ENCODE measurements at places on chromosomes 5 and 9.

DNA sequence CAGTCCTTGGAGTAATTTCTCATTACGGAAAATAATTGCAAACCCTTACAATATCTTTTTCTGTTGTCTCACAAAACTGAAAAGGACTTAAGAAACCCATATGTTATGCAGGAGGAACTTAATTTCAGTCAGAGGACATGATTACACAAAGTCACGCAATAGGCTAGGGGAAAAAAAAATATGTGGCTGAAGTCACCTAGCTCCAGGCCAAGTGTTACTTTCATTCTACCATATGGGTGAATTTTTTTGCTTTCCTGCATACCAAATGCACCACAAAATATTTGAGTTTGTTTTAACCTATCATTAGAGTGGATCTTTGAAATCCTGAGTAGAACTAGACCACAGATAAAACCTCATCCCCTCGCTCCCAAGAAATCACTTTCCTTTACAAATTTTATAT lies 523.5 kb downstream of the CAAP1 start:
- DNase-seq: peak; percentile 78

- peak; percentile 94 for DNase-seq
These were observed 34.1 kb upstream of the PLIN2 start for GRCh38 chr9:19161257-19162025.

GRCh38 chr5:176817369-176817840 lies 7.0 kb downstream of the UNC5A start:
- DNase-seq: no peak

DNA sequence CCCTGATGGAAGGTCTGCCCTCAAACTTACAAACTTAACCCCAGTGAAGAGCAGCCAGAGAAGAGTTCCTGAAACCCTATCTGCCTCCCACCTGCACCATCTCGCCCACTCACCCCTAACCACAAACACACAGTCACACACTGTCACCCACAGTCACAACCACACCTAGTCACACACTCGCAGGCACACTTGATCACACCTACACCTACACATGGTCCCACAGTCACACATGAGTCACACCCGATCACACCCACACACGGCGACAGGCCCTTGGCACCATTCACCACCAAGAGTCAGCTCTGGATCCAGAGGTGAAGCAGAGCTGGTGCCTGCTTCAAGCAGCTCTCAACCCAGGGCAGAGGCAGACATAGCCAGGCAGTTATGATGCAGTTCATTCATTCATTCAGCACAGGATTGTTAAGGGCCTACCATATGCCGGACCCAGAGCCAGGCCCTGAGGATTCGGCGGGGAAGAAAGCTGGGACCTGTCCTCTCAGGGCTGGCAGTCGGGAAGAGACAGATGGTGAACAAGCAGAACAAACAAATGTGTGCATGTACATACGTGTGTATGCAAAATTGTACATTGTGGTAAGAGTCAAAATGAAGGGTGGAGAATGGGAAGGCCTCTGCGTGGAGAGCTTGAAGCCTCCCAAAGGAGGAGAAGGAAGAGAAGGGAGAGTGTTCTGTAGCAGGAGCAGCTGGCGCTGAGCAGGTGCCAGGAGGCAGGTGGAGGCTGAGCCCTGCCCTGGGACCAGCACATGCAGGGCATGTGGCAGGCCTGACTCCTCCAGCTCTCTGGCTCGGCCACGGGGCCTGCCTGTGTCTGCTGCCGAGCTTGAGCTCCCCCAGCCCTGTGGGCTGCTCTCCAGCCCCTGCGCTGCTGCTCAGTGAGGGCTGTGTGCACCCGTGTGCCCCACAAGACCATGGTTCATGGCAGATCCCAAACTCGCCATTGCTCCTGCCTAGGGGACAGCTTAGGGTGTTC lies 6.4 kb downstream of the TSPAN17 start:
- no peak for DNase-seq

- no peak for DNase-seq
These were observed 107.4 kb downstream of the LHFPL2 start for GRCh38 chr5:78541086-78541654.

Data from EL (cell line).